ENCODE measurements at places on chromosomes 5 and 9.
A peak's percentile ranks its signal among the peaks of the same experiment; 100 is the strongest.

DNA sequence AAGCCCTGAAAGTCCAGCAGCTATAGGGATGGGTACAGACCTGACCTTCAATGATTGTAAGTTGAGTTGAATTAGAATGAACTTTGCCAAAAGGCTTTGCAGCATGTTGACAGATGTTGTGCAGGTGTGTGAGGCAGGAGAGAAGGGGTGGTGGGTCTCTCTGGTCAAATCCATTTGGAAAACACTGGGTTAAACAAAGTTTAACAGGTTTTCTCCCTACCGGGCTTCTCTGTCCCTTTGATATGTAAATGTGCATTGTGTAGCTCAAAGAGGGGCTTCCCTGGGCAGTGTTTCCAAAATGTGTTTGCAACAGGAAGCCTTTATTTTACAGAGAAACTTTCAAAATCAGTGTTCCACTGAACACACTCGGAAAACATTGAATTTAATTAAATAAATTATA lies 72.1 kb upstream of the BRINP1 start:
- DNase-seq, result no peak

- DNase-seq, result peak; percentile 20
Measured at GRCh38 chr9:77417566-77417965, 230.6 kb downstream of the GNA14 start.

GRCh38 chr5:137462265-137462590 lies 36.9 kb downstream of the SPOCK1 start:
- no peak for DNase-seq

DNA sequence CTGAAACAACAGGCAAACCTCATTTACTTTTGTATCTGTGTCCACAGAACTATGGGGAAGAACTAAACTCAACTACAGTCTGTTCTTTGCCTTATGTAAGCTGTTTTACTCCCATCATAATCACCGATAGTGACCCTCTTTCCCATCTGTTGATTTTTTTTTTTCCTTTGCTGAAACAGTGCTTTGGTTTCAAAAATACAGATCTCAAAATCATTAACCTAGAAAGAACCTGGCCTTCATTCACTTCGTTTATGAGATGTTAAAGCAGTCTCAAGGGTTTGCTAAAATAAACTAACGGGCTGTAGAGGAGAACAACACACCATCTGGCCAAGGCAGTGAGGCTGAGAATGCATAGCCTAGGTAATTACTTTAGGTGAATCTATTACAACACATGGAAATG lies 706.6 kb upstream of the ZNF608 start:
- DNase-seq, result no peak

DNA sequence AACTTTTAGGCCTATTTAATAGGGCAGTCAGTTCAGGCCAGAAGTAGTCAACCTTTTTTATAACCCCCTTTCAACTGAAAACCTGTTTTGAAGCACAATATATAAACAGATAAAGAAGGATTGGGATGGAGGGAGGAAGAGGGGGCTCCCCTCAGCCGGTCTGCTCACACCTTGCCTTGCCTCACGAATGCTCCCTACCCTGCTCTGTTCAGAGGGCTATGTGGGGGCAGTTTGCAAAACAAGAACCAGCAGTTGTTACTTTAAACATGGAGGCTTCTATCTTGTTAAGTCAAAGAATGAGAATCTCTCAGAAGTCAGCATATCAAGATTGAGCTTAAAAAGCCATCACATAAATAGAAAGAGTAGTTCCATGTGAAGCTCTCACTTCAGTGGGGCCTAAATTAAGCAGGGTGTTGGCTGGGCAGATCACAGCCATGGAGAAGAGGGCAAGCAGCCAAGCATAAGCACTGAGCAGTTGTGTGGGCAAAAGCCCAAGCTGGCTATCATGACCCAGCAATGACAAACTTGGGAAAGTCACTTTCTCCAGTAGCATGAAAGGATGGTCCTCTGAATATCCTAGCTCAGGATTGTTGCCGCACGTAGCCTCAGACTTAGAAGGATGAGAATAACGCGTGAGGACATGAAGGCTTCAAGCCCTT lies 70.6 kb downstream of the ALDH1A1 start:
- DNase-seq, result peak; percentile 35

DNA sequence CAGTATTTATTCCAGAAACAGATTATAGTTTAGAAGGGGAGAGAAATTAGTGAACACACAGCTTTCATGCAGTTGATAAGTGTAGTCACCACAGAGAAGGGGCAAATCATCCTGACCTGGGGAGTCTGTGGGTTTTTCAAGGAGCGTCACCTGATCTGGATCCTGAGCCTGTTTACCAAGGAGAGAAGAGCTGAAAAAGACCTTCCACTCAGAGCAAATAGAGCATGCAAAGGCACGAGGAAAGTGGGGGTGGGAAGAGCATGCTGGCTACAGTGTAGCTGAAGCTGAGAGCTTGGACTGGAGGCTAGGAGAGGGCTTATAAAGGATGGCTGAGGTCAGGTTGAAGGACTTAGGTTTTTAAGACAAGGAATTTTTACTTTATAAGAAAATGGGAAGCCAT lies 30.4 kb downstream of the ACO1 start:
- no peak for DNase-seq

DNA sequence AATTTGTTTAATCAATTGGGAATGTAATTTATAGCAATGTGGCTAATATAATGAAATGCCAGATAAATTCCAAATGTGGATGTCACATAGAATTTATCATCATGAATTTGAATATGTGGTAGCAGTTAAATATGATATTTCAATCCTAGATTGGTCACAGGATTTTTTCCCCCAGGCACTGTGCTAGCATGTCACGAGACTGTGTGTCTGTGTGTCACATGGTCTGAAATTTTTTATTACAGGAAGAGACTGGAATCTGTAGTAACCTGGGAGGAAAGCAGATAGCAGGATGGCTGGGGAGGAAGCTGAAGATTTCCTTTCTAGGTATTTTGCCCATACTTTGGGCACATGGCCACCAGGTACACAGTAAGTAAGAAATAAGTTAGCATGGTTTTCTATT lies 35.4 kb upstream of the MSH3 start:
- DNase-seq, result no peak

DNA sequence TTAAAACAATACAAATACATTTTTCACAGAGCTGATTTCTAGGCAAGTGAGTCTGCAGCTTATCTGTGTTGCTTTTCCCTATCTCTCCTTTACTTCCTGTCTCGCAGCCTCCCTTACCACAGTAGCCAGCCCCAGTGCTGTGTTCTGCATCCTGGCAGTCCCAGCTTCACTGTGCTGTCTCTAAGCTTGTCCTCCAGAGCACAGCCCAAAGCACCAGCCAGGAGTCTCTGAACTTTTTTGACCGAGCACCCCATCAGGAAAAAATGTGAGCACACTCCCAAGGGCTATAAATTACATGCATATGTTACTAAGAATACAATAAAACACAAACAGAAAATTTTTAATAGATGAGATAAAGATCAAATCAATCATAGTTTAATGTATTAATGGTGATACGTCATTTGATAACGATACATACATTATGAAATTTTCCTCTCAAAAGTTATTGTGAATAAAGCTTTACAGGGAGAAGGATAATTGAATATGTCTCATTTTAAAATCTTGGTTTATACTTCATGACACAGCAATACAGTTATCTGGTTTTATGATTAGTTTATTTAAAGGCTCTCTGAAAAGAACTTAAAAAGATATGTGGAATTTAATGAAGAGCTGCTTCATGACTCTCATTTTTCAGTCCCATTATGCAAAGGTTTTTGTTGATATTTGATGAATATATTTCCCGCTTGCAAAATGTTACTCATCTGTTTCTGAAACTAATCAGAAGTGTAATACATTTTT lies 7.3 kb upstream of the RHOBTB3 start:
- peak; percentile 88 for DNase-seq

DNA sequence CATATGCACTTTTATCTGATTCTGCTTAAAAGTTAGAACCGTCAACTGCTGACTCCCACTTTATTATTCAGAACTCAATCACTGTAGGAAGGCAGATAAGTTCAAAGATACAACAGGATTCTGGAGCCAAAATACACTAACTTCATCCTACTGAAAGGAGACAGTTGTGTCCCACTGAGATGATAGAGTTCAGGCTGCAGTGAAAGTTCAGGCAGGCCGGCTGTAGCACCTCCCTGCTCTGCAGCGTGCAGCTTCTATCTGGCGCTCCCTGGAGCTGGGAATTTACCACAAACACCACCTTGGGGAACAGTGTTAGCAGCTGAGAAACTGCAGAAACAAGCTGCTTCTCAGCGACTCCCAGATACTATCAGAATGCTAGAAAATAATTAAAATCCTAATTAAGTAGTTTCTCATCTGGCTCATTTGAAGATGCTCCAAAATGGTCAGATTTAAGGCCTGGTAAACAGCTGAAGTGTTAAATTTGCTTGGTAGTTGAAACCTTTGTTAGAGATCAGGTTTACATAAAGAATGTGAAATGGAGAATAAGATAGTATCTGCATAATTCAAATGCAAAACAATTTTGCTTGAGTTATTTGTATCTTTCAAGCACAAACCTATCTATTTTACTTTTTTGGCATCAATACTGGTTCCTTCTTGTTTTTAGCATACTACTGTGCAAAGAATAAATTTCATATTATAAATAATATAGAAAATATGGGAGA lies 52.3 kb upstream of the CNTLN start:
- DNase-seq, result no peak

DNA sequence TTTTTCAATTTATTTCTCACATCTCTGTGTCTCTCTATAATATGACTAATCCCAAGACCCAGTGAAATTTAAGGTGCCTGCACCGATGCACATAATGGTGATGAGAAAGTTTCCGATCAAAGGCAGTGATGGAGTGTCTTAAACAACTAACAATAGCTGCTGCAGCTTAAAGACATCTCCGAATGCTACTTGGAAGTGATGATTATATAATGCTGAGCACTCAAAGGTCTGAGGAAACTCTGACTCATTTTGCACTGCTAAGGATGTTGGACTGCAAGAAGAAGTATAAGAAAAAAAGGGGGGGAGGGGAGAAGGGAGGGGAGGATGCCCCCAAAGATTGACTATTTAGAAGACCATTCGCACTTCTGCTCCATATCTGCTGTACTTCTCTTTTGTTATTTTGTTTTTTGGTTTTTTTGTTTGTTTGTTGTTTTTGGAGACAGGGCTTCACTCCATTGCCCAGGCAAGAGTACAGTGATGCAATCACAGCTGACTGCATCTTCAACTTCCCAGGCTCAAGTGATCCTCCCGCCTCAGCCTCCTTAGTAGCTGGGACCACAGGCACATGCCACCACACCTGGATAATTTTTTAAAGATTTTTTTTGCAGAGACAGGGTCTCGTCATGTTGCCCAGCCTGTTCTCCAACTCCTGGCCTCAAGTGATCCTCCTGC lies 192.2 kb downstream of the HSD17B3 start:
- DNase-seq, result peak; percentile 19

DNA sequence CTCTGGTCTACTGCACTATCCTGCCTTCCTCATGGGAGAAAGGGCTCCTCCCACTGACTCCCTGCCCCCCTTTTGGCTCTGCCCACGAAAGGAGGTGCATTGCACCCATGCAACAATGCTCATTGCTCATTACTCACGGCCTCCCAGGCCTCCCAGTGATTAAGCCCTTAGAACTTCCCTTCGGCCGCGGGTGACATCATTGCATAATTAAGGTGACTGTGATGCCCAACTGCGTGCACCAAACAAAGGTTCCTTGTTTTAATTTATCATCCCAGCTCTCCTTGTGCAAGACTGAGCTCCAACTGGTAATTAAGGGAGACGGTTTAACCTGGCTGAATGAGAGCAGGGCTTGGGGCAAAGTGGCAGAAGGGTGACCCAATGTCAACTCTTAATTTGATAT lies 180.4 kb downstream of the GAS1 start:
- DNase-seq, result no peak

- no peak for DNase-seq
Measured at GRCh38 chr9:92724528-92725265, 39.9 kb downstream of the BICD2 start.

- DNase-seq, result no peak
Measured at GRCh38 chr5:86684222-86684621, 66.5 kb downstream of the COX7C start.

DNA sequence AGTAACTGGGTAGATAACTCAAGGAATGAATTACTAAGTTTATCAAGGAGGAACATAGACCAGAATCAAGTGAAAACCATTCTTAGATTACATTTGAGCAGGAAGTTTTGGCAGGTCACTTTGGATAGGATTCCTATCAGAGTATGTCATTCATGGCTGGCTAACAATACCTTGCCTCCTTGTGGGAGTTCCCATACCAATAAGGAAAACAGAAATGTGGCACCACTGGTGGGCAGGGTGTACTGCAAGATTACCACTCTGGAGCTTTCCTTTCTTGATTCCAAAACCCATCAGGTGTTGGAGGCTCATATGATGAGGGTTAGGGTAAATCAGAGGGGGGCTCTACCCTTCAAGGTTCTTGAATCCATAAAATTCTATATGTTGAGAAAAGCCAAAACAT lies 18.6 kb upstream of the SPATA31D1 start:
- no peak for DNase-seq

- DNase-seq, result no peak
Measured at GRCh38 chr9:4101667-4102066, 198.2 kb downstream of the GLIS3 start.

GRCh38 chr5:178115814-178116142 lies 2.4 kb downstream of the N4BP3 start:
- DNase-seq, result no peak

DNA sequence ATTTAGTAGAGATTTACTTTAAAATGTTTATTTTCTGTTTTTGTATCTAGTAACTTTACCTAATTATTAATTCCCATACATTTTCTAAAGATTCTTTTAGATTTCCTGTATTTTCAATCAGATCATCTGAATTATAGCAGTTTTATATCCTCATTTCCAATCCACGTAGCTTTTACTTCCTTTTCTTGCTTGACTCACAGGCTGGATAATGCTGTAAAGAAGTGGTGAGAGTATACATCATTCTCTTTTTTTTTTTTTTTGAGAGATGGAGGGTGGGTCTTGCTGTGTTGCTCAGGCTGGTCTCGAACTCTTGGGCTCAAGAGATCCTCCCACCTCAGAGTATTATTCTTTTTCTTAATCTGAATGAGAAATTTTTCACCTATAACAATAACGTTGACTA lies 11.2 kb upstream of the SETX start:
- DNase-seq, result no peak

DNA sequence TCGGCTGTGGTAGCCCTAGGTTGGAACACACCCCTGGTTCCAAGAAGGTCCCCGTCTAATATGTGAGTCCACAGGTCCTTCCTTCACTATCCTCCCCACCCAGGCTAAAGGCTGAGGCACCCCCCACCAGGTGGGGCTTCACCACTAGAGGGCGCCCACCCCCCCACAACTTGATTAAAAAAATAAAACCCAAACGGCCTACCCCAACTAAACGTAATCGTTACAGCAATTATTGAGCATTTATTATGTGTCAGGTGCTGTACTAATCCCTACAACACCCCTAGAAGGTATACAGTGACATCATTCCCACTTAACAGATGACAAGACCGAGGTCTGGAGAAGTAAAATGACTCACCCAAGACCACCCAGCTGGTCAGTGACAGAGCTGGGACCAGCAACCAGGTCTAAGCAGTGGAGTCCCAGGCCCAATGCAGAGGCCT lies 65.0 kb downstream of the FGF18 start:
- DNase-seq, result peak; percentile 68

- DNase-seq, result no peak
Measured at GRCh38 chr9:12511726-12512125, 181.5 kb upstream of the TYRP1 start.

GRCh38 chr9:72524820-72525540 lies 3.6 kb downstream of the TMC1 start:
- DNase-seq, result no peak
